ENCODE measurements at places on chromosomes 6 and 20.

GRCh38 chr20:35903843-35904242 is 50.5 kb downstream of the SCAND1 start:
- H3K4me1 ChIP-seq, result no peaks in the 10 kb centered on the region
- no peaks in the 10 kb centered on the region for H3K27me3 ChIP-seq
- H3K36me3 ChIP-seq, result peaks cover 29% of the 10 kb centered on the region
- H3K4me3 ChIP-seq, result no peak overlapping the region

- H3K27ac ChIP-seq, result no peak overlapping the region
- no peaks in the 10 kb centered on the region for H3K36me3 ChIP-seq
- H3K4me3 ChIP-seq, result no peak overlapping the region
Observed at GRCh38 chr20:54572665-54573435, 97.5 kb downstream of the DOK5 start.

- peaks cover 42% of the 10 kb centered on the region for H3K4me1 ChIP-seq
- H3K36me3 ChIP-seq, result peaks cover 25% of the 10 kb centered on the region
- DNase-seq, result no peak
- H3K4me3 ChIP-seq, result no peak overlapping the region
Observed at GRCh38 chr6:35093783-35094182, 47.4 kb downstream of the TCP11 start.

- peak overlapping the region; percentile 13 for H3K27ac ChIP-seq
- H3K4me1 ChIP-seq, result no peaks in the 10 kb centered on the region
- no peak overlapping the region for H3K4me3 ChIP-seq
- no peaks in the 10 kb centered on the region for H3K27me3 ChIP-seq
- DNase-seq, result no peak
Observed at GRCh38 chr6:44489910-44490604, 102.6 kb downstream of the CDC5L start.

DNA sequence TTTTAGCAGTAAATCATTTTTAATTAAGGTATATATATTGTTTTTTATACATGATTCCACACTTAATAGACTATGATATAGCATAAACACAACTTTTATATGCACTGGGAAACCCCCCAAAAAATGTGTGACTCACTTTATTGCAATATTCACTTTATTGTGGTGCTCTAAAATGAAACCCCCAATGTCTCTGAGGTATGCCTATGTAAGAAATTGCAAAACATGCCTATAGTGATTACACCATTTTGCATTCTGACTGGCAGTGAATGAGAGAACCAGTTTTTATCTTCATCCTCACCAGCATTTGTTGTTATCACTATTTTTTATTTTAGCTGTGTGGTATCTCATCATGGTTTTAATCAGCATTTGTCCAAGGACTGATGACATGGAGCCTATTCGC is 8.5 kb upstream of the CST11 start:
- no peak overlapping the region for H3K4me3 ChIP-seq
- no peak overlapping the region for H3K27ac ChIP-seq

- no peak for DNase-seq
- H3K4me1 ChIP-seq, result no peaks in the 10 kb centered on the region
- no peak overlapping the region for H3K4me3 ChIP-seq
- H3K36me3 ChIP-seq, result peaks cover 30% of the 10 kb centered on the region
- H3K27me3 ChIP-seq, result no peaks in the 10 kb centered on the region
Observed at GRCh38 chr20:18191306-18191705, 53.6 kb downstream of the KAT14 start.

- no peaks in the 10 kb centered on the region for H3K36me3 ChIP-seq
- no peaks in the 10 kb centered on the region for H3K27me3 ChIP-seq
- DNase-seq, result peak; percentile 96
- peaks cover 13% of the 10 kb centered on the region for H3K4me1 ChIP-seq
Observed at GRCh38 chr6:128520436-128521281, at the start of gene PTPRK. Gene PTPRK, minus strand, starts transcription at chr6:128520599. Its CDS starts 241 bp downstream, at chr6:128520358.

DNA sequence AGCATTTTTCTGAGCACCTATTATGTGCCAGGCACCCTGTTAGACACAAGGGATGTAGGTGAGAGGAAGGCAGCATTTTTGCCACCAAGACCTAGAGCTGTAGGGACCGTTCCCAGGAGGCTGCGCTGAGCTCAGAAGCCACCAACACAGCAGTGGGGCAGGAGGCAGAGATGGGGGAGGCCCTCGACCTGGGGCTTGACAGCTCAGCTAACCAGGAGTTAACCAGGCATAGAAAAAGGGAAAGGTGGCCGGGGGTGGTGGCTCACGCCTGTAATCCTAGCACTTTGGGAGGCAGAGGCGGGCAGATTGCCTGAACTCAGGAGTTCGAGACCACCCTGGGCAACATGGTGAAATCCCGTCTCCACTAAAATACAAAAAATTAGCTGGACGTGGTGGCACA is 29.5 kb downstream of the KIF25 start:
- no peaks in the 10 kb centered on the region for H3K36me3 ChIP-seq
- no peaks in the 10 kb centered on the region for H3K4me1 ChIP-seq
- no peak overlapping the region for H3K27ac ChIP-seq
- H3K27me3 ChIP-seq, result no peaks in the 10 kb centered on the region

DNA sequence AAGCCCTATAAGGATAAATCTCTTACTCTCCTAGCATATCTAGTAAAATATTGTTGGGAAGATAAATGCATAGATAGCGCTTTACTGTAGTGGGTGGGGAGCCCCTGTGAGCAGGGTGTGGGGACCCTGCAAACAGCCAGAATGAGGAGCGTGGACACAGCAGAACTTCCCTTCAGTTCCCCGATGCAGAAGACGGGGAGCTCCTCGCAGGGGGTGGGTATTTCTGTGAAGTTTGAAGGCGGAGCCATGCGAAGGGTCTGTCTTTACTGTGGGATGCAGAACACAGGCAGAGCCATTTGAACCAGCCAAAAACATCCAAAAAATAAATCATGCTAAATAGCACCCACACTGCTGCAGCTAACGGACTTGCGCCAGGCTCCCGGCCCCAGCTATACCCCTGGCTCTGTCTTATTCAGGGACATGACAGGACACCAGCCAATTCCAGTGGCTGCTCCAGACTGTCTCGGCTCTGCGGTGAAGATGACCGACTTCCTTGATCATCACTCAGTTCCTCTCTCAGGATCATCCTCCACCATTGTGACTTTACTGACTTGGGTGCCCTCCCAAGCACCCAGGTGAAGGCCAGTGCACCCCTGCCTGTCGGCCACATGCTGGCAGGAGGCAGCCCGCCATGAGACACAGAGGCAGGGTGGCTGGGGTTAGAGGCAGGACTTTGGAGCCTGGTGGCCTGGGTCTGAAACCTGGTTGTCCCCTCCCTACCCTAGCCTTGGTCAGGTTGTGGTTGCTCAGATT is 134.5 kb downstream of the SMOC2 start:
- no peaks in the 10 kb centered on the region for H3K36me3 ChIP-seq
- no peaks in the 10 kb centered on the region for H3K27me3 ChIP-seq
- peaks cover 5% of the 10 kb centered on the region for H3K4me1 ChIP-seq
- no peak for DNase-seq
- no peak overlapping the region for H3K4me3 ChIP-seq
- no peak overlapping the region for H3K27ac ChIP-seq

GRCh38 chr6:3423439-3424184 is 33.2 kb downstream of the SLC22A23 start:
- no peak for DNase-seq
- no peaks in the 10 kb centered on the region for H3K27me3 ChIP-seq
- H3K27ac ChIP-seq, result no peak overlapping the region
- no peaks in the 10 kb centered on the region for H3K36me3 ChIP-seq
- no peak overlapping the region for H3K4me3 ChIP-seq

GRCh38 chr6:90101403-90101802 is 195.2 kb downstream of the BACH2 start:
- H3K27me3 ChIP-seq, result no peaks in the 10 kb centered on the region
- no peaks in the 10 kb centered on the region for H3K36me3 ChIP-seq
- peaks cover 8% of the 10 kb centered on the region for H3K4me1 ChIP-seq

GRCh38 chr6:141867767-141868166 is 265.0 kb upstream of the GJE1 start:
- no peaks in the 10 kb centered on the region for H3K36me3 ChIP-seq
- H3K4me3 ChIP-seq, result no peak overlapping the region
- no peaks in the 10 kb centered on the region for H3K27me3 ChIP-seq
- DNase-seq, result no peak
- no peaks in the 10 kb centered on the region for H3K4me1 ChIP-seq

DNA sequence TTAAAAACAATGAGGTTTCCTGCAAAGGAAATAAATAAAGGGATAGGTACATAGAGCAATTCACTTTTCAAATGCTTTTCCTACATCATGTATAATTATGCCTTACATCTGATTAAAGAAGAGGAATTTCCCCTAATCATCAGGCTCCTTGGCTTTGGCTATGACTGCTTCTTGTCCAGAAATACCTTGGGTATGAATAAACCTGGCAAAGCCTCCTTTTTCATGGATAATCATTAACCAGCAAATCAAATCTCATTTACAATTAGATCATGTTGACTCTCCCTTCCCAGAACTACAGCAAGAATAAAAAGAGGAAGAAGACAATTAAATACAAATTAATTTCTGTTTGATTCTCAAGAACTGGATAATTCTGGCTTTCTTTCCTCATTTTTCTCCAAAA is 58.0 kb upstream of the CD2AP start:
- DNase-seq, result no peak
- H3K27ac ChIP-seq, result no peak overlapping the region
- H3K4me3 ChIP-seq, result no peak overlapping the region
- H3K27me3 ChIP-seq, result no peaks in the 10 kb centered on the region
- H3K4me1 ChIP-seq, result no peaks in the 10 kb centered on the region
- H3K36me3 ChIP-seq, result no peaks in the 10 kb centered on the region

GRCh38 chr20:62336775-62337557 is 30.1 kb downstream of the LAMA5 start:
- H3K36me3 ChIP-seq, result peaks cover 67% of the 10 kb centered on the region
- H3K4me3 ChIP-seq, result no peak overlapping the region
- H3K27me3 ChIP-seq, result no peaks in the 10 kb centered on the region
- no peak overlapping the region for H3K27ac ChIP-seq
- no peak for DNase-seq

DNA sequence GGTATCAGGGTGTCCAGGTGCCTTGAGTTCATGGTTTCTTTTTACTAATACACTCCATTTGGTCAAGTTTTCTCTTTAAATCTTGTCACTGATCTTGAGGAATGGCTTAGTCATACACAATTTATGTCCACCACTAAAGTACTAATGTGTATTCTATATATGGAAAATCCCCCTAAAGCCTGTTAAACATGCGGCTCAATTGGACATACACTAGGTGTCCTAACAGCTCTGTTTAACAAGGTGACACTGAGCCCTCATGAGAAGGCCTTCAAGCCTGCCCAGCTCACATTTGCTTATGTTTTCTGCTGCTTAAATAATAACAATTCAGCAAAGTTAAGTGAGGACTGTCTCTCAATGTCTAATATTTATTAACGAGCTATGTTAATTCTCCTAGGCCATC is 31.5 kb downstream of the PDE7B start:
- no peak for DNase-seq
- H3K27me3 ChIP-seq, result no peaks in the 10 kb centered on the region
- H3K4me1 ChIP-seq, result no peaks in the 10 kb centered on the region
- no peak overlapping the region for H3K4me3 ChIP-seq

DNA sequence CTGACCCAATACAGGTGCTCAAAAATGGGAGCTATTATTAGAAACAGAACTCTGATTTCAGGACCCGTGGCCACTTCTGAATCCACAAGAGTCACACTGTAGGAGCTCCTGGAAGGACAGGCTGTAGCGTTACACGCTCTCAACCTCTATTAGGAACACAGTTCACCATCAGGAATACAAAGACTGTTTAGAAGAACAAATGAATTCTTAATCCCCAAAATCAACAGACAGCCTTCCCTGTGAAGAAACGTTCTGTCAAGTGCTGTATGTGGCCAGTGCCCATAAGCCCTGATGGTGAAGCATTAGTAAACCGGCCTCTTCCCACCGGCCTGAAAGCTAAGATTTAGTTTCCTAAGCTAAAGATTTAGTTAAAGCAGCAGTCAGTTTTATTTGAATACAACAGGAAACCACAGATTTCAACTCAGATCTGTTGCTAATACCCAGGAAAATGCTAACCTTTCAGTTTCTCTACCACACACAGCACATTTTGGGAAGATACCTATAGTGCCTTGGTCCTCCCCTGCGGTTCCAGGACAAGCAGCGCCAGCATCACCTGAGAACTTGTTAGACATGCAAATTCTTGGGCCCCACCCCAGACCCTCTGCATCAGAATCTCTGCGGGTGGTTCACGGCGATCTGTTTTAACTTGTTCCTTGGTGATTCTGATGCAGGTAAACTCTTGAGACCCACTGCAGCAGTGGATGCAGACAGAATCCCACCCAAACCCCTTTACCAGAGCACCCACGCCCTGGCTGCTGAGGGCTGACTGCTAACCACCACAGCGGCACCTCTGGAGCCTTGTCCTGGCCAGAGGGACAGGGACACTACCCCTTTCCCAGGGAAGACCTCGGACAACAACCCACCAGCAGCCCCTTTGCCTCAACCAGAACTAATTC is 33.4 kb downstream of the MTRES1 start:
- H3K4me3 ChIP-seq, result no peak overlapping the region
- no peaks in the 10 kb centered on the region for H3K36me3 ChIP-seq
- H3K4me1 ChIP-seq, result peaks cover 4% of the 10 kb centered on the region
- H3K27me3 ChIP-seq, result no peaks in the 10 kb centered on the region
- no peak for DNase-seq

GRCh38 chr6:6409397-6410030 is 89.1 kb upstream of the F13A1 start:
- no peaks in the 10 kb centered on the region for H3K4me1 ChIP-seq
- H3K4me3 ChIP-seq, result no peak overlapping the region
- H3K36me3 ChIP-seq, result no peaks in the 10 kb centered on the region
- no peaks in the 10 kb centered on the region for H3K27me3 ChIP-seq
- DNase-seq, result no peak
- H3K27ac ChIP-seq, result no peak overlapping the region

GRCh38 chr20:49669601-49670189 is 44.0 kb downstream of the B4GALT5 start:
- no peaks in the 10 kb centered on the region for H3K27me3 ChIP-seq
- DNase-seq, result no peak
- no peaks in the 10 kb centered on the region for H3K36me3 ChIP-seq
- peak overlapping the region; percentile 34 for H3K27ac ChIP-seq

DNA sequence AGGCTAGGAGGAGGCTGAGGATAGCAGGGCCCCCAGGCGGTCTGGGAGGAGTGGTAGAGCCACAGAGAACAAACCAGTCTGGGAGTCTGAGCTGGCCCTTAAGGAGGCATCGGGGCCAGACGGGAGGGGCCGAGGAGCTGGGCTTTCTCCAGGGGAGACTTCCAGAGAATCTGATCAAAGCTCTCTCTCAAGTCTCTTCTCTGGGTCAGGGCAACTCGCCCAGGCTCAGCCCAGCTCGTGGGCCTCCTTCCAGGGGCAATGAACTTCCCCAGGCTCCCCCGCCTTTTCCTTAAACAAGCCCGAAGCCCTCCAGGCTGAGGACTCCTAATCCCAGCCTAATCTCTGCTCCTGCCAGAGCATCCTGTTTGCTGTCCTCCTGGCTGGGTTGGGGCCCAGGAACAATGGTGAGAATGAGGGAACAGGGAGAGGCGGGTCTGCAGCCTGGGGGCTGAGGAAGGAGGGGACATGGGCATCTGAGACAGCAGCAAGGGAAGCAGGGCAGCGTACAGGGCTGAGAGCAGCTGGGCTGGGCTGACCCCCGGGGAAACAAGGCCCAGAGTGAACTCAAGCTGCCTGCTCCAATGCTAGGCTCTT is 173.6 kb downstream of the ANKRD60 start:
- H3K4me1 ChIP-seq, result peaks cover 6% of the 10 kb centered on the region
- H3K4me3 ChIP-seq, result no peak overlapping the region
- H3K36me3 ChIP-seq, result no peaks in the 10 kb centered on the region
- no peak for DNase-seq
- no peak overlapping the region for H3K27ac ChIP-seq
